Body of pancreas (tissue), 4 donors: ENCODE measurements at places on chromosomes 5 and 9. TPM values are rescaled to one million over a fixed set of nuclear protein-coding genes. Genes with fewer than 3 reads are reported as not detected.

- H3K4me1 ChIP-seq = no peaks in the 10 kb centered on the region
- no peak overlapping the region for H3K27ac ChIP-seq
- H3K36me3 ChIP-seq = no peaks in the 10 kb centered on the region
- DNase-seq = no peak
Measured at GRCh38 chr5:111280282-111280951, 56.2 kb downstream of the CAMK4 start.

- peak; percentile 5 for DNase-seq
- no peaks in the 10 kb centered on the region for H3K27me3 ChIP-seq
- H3K4me3 ChIP-seq = no peak overlapping the region
- no peaks in the 10 kb centered on the region for H3K36me3 ChIP-seq
- H3K4me1 ChIP-seq = no peaks in the 10 kb centered on the region
Measured at GRCh38 chr5:112492291-112492690, 73.2 kb upstream of the EPB41L4A start.

GRCh38 chr5:40796487-40796889, 1.7 kb downstream of the PRKAA1 start:
- no peak for DNase-seq
- peaks cover 29% of the 10 kb centered on the region for H3K4me1 ChIP-seq
- no peak overlapping the region for H3K4me3 ChIP-seq
- no peaks in the 10 kb centered on the region for H3K27me3 ChIP-seq

DNA sequence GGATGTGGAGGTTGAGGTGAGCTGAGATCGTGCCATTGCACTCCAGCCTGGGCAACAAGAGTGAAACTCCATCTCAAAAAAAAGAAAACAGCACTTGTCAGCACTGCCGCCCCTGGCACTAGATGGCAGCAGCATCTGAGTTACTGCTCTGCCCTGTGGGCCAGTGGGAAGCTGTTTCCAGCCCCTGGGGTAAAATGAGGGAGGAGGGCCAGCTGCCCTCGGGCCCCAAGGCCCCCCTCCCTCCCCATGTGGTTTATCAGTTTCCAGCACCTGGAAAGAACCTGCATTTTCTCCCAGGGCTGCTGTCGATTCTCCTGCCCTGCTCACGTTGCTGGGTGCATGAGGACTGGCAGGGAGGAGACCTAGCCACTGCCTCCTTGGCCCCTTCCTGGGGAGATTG, 13.2 kb upstream of the CEL start:
- H3K27me3 ChIP-seq = no peaks in the 10 kb centered on the region
- H3K27ac ChIP-seq = peak overlapping the region; percentile 93
- H3K4me1 ChIP-seq = peaks cover 73% of the 10 kb centered on the region
- DNase-seq = peak; percentile 95
- no peak overlapping the region for H3K4me3 ChIP-seq
- no peaks in the 10 kb centered on the region for H3K36me3 ChIP-seq

- H3K4me3 ChIP-seq = no peak overlapping the region
- H3K27me3 ChIP-seq = no peaks in the 10 kb centered on the region
- H3K4me1 ChIP-seq = peaks cover 4% of the 10 kb centered on the region
- no peak overlapping the region for H3K27ac ChIP-seq
Measured at GRCh38 chr9:114696814-114697544, 15.0 kb upstream of the TEX48 start.

DNA sequence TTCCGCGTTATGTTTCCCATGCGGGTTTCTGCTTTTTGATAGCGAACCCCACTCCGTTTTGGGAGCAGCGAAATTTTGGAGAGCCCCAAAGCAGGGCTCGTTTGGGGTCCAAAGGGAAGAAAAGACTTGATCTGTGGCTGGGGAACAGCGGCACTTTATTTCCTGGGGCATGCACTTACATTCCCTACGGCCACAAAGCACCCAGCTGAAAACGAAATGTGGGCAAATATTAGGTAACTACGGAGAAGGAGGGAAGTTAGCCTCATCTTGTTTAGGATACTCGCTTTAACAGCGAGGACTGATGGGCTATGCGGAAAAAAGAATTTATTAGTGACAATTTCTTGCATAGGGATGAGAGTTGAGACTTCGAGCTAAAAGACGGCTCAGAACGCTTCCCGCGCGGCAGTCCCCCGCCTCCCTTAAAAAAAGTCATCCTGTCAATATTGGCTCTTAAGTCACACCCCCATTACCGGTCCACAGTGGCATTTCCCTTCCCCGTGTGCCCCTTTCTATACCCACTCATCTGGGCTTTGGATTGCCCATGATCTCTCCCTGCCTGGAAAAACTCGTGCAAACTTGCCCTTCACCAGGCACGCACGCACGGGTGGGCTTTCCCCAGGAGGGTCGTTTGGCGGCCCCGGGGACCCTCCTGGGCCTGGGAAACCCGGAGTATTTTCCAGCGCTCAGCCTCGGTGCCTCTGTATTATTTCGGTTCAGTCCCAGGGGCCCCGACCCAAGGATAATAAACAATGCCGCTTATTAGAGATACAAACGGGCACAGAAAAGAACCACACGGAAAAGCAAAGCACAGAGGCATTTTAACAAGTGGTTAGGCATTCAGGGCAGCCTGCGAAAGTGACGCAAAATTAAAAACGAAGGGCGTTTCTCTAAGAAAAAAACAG, 35.8 kb upstream of the NFIB start:
- peaks cover 44% of the 10 kb centered on the region for H3K4me1 ChIP-seq
- peak overlapping the region; percentile 12 for H3K27ac ChIP-seq
- H3K4me3 ChIP-seq = peak overlapping the region; percentile 39
- no peaks in the 10 kb centered on the region for H3K36me3 ChIP-seq

- H3K4me1 ChIP-seq = peaks cover 65% of the 10 kb centered on the region
- peak; percentile 47 for DNase-seq
- H3K4me3 ChIP-seq = peak overlapping the region; percentile 51
- H3K27ac ChIP-seq = peak overlapping the region; percentile 97
- H3K36me3 ChIP-seq = no peaks in the 10 kb centered on the region
Measured at GRCh38 chr9:75086541-75087288, 1.2 kb downstream of the NMRK1 start.

DNA sequence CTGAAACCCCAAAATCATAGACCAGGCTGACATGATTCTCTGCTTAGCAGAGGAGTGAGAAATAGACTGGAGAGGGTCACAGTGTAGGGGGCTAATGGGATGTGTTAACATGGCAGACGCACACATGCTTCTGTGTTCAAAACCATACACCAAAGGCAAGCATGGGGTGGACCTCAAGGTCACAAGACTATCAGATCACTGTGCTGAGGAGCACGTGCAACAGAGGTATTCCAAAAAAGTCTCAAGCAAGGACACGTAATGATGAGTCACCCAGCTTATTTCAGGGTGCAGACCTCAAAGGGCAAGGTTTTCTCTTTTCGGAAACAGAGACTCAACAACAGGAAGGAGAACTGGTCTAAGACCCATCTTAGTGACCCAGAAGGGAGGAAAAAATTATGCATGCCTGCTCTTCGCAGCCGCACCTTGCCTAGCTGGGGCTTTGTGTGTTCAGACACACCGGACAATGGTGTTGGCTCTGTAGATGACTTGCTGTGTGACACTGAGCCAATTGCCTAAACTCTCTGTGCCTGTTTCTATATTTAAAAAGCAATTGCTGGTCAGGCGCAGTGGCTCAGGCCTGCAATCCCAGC, 20.3 kb downstream of the WHRN start:
- peak; percentile 15 for DNase-seq
- no peak overlapping the region for H3K4me3 ChIP-seq

DNA sequence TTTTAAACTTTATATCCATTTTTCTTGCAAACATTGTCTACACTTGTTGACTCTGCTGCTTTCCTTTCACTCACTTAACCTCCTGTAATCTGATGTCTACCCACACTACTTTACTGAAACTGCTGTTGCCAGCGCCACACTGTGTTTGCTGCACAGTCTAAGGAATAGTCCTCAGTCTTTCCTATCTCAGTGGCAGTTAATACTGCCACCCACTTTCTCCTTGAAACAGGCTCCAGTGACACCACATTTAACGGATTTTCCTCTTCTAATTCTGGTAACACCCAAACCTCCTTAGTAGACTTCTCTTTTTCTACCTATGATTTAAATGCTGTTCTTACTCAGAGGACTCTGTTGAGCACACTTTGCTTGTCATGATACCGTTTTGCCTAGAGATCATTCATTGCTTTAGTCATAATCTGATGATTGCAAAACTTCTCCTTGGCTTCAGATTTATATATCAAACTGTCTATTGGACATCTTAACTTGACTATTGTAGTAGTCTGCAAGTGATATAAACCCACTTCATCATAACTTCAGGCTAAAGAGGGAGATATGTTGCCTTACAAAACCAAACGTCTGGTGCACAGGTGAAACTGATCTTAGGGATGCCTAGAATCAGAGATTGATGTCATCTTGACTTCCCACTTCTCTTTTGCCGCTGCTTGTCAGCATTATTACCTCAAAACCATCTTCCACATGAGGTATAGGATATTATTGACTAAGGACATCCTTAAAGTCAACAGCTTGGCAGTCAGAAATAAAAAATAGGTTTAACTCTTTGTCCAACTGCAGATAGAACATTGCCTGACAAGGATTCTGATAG, 94.1 kb downstream of the CDC42SE2 start:
- no peaks in the 10 kb centered on the region for H3K36me3 ChIP-seq
- no peak overlapping the region for H3K4me3 ChIP-seq
- peaks cover 11% of the 10 kb centered on the region for H3K4me1 ChIP-seq
- no peak for DNase-seq
- H3K27ac ChIP-seq = no peak overlapping the region

GRCh38 chr9:120902569-120903535, 23.7 kb downstream of the TRAF1 start:
- DNase-seq = no peak
- H3K36me3 ChIP-seq = no peaks in the 10 kb centered on the region
- H3K27ac ChIP-seq = no peak overlapping the region
- no peak overlapping the region for H3K4me3 ChIP-seq
- H3K27me3 ChIP-seq = no peaks in the 10 kb centered on the region

DNA sequence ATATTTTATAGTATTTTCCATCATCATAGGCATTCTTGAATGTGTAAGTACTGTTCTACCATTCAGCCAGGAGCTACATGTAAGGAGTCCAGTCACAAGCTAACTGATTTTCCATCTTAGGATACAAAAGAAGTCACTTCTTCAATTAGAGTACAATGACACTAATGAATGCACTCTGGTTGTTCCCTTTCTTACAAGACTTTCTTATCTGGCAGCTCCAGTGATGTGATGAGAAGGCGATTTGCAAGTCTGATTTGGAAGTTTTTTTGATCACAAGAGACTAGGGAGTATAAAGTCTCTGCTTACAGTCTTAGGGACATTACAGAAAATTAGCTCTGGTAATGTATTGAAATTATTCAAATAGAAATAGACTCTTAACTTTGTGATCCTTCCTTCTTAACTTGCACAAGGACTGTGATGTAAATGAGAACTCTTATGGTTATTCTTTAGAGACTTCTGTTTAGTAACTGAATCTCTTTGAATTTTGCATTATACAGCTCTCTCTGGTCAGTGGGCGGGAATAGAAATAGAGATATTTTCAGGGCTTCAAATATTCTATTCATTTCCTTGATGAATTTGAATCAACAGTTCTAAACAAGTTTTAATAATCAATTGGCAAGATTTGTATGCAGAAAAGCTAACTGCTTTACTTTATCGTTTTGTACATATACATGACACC, 130.4 kb upstream of the CDH6 start:
- no peaks in the 10 kb centered on the region for H3K4me1 ChIP-seq
- H3K36me3 ChIP-seq = no peaks in the 10 kb centered on the region
- H3K4me3 ChIP-seq = no peak overlapping the region
- H3K27me3 ChIP-seq = no peaks in the 10 kb centered on the region
- no peak overlapping the region for H3K27ac ChIP-seq

DNA sequence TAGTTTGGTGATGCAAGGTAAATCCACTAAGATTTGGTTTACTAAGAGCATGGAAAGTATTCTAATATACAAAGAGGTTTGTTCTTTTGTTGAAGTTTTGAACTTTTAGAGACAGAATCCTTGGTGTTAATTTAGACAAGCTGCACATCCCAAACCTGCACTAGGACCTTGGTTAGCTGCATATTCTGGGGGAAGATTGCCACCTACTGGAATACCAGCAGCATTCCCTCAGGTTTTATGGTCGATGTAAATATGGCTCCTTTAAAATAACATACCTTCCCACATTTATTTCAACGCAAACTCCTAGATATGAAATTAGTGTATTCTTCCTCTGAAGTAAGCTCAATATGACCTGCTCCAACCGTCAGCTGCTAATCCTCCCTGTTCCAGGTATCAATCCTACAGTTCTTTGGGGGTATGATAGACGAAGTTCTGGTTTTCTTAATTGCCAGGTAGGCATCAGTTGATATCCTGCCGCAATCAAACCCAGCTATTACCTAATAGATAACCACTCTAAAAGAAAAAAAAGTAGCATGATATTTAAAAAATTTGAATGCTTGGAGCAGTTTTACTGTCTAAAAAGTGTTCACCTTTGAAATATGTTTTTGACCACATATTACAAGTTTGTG, 624.1 kb downstream of the ISL1 start:
- peaks cover 3% of the 10 kb centered on the region for H3K4me1 ChIP-seq
- peak; percentile 26 for DNase-seq
- no peak overlapping the region for H3K4me3 ChIP-seq
- no peak overlapping the region for H3K27ac ChIP-seq
- no peaks in the 10 kb centered on the region for H3K36me3 ChIP-seq

DNA sequence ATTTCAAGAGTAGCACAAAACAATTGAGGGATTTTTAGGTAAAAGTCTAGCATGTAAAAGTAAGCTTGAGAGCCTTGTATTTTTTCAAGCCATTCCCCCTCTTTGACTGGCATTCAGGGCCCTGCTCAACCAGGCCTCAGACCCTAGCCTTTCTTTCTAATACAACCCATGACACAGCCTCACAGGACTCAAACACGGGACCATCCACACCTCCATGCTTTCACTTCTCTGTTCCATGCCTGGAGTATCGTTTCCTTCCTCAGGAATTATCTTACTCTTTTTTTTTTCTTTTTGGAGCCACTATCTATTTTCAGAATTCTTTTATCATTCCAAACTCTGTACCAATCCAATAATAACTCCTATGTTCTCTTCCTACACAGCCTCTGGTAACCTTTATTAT, 560.2 kb upstream of the CLINT1 start:
- no peaks in the 10 kb centered on the region for H3K4me1 ChIP-seq
- H3K27ac ChIP-seq = no peak overlapping the region
- H3K27me3 ChIP-seq = no peaks in the 10 kb centered on the region

- DNase-seq = no peak
- no peak overlapping the region for H3K4me3 ChIP-seq
- peaks cover 10% of the 10 kb centered on the region for H3K4me1 ChIP-seq
- no peaks in the 10 kb centered on the region for H3K36me3 ChIP-seq
- H3K27me3 ChIP-seq = no peaks in the 10 kb centered on the region
Measured at GRCh38 chr5:74209571-74209970, 431.0 kb downstream of the ENC1 start.

GRCh38 chr5:7881091-7881490, 12.1 kb downstream of the MTRR start:
- DNase-seq = no peak

GRCh38 chr9:90919883-90920282, 118.3 kb downstream of the SYK start:
- peak; percentile 13 for DNase-seq
- H3K27ac ChIP-seq = no peak overlapping the region
- no peaks in the 10 kb centered on the region for H3K27me3 ChIP-seq
- H3K4me3 ChIP-seq = no peak overlapping the region
- H3K36me3 ChIP-seq = no peaks in the 10 kb centered on the region

The GPR150 gene
- total RNA-seq = 3.3 TPM

The PFN3 gene
- not detected for total RNA-seq

The PIP5KL1 gene
- 1.3 TPM for total RNA-seq

The SH3GL2 gene
- 0.78 TPM for total RNA-seq

The AHRR gene
- 0.33 TPM for total RNA-seq

The SIT1 gene
- 0.26 TPM for total RNA-seq

The PHF24 gene
- 0.26 TPM for total RNA-seq

The DCTN4 gene
- total RNA-seq = 30.6 TPM

The PCDHA12 gene
- total RNA-seq = 3.9 TPM

The SHISAL2B gene
- 9.9 TPM for total RNA-seq

The FOXD4L6 gene
- total RNA-seq = not detected

The ADAMTS6 gene
- 0.78 TPM for total RNA-seq

The ARL14EPL gene
- total RNA-seq = not detected

The SNCAIP gene
- 2.6 TPM for total RNA-seq

The SEMA4D gene
- total RNA-seq = 15.6 TPM
